ENCODE measurements at places on chromosomes 12 and 14.

DNA sequence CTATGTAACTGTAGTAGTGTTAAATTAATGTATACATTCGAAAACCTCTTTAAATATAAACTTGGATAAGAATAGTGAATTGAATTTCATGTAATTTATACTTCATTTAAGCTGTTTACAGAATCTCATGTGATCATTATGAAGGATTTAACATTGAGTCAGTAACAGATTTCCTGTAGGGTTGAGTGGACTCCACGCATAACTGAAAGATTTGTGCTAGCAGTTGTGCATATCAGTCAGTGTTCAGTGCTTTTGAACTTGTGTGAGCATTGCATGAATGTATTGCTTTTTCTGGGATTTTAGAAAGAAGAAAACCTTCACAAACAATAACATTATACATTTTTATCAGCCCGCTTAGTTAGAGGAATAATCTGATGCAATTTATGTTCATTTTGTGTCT, 1435.3 kb downstream of the LRFN5 start:
- DNase-seq: no peak

DNA sequence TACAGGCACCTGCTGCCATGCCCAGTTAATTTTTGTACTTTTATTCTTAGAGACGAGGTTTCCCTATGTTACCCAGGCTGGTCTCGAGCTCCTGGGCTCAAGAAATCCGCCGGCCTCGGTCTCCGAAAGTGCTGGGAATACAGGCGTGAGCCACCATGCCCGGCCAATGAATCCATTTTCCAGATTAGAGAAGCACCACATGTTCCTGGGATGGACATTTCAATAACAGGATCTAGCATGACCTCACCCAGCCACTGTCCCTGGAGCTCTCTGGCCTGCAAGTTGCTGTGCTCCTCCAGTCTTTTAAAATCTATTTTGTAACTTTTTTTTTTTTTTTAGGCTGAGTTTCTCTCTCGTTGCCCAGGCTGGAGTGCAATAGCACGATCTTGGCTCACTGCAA, 2.2 kb downstream of the GPR132 start:
- no peak for DNase-seq

- DNase-seq: no peak
Observed at GRCh38 chr14:63730659-63731058, 2.8 kb upstream of the SGPP1 start.

DNA sequence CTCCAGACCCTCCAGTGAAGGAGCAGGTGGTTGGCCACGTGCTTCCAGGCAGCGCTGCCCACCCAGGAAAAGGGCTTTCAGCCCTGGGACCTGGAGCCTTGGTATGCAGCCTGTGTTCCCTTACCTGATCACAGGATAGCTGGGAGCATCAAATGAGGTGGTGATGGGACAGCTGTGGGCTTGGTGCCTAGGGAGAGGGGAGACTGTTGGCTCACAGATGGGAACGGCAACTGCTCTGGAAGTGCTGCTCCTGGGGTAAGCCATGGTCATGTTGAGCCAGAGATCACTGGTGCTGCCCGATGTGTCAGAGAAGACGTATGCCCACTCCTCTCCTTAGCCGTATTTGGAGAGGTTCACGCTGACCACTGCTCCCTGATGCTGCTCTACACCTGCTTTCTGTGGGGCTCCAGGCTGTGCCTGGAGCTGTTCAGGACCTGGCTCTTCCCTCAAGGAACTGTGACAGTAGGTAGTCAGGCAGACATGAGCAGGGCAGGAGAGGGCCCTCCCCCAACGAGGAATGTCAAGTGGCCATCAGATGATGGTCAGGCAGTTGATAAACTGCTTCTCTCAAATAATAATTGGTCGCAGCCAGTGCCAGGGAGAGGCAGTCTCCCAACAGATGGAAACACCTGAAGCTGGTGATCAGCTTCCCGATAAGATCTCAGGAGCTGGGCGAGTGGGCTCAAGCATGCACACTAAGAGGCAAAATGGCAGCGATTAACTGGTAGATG, 2.8 kb upstream of the CYP46A1 start:
- no peak for DNase-seq

All from Panc1 (cell line).